Putamen (tissue), 1 donor: ENCODE measurements at places on chromosomes 3 and 15.

DNA sequence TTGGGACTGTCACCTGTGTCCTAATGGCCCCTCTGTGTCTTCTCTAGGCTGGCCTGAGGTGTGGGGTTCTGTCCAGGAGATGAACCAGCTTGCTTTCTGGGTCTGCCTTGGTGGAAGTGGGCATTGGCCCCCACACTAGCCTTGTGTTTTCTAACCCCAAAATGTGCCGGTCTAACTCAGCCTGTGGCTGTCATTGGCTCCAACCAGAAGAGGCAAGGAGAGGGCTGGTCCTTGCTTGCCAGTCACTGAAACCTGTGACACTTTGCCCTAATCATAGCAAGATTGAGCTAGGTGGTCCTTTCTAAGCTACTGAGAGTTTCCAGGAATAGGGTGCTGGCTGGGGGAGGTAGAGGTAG is 2.2 kb downstream of the C15orf39 start:
- DNase-seq = no peak

GRCh38 chr15:84666373-84666772 is 8.4 kb upstream of the NMB start:
- no peak for DNase-seq

DNA sequence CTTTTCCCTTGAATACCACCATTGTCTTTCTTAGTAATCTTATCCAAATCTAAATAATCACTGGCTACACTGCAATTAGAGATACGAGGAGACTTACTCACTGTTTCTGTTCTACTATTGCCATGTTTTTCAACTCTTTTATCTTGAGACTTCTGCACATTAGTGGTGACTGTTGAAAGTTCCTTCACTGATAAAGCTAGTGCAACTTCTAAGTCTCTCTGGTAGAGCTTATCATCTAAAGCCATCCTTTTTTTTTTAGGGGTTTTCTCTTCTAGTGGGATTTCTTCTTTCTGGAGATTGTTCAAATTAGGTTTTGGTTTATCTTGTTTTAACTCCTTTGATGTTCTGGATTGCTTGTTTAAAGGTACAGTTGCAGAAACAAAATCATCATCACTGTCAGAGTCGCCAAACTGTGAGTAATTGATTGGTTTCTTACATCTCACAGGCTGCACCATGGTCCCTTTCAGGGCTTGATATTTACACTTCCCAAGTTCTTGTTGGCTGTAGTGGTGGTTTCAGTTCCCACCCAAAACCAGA is 37.7 kb downstream of the NCK1 start:
- no peak for DNase-seq

GRCh38 chr15:59892985-59893384 is 111.1 kb upstream of the FOXB1 start:
- no peak for DNase-seq

- peak; percentile 68 for DNase-seq
These were observed 678 bp downstream of the DOCK3 start for GRCh38 chr3:50675179-50676030.

DNA sequence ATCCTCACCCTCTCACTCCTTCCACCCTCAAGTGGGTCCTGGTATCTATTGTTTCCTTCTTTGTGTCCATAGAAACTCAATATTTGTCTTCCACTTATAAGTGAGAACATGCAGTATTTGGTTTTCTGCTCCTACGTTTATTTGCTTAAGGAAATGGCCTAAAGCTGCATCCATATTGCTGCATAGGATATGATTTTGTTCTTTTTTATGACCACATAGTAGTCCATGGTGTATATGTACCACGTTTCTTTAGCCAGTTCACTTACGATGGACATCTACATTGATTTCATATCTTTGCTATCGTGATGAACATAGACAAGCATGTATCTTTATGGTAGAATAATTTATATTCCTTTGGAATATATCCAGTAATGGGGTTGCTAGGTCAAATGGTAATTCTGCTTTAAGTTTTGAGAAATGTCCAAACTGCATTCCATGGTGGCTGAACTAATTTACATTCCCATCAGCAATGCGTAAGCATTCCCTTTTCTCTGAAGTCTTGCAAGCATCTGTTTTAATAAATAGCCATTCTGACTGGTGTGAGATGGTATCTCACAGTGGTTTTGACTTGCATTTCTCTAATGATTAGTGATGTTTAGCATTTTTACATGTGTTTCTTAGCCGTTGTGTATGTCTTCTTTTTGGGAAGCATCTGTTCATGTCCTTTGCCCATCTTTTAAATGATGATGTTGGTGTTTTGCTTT is 650.2 kb downstream of the ZNF385D start:
- DNase-seq = no peak

GRCh38 chr15:42172475-42172874 is 16.0 kb upstream of the PLA2G4F start:
- DNase-seq = no peak

- DNase-seq = no peak
These were observed 13.1 kb upstream of the SETD5 start for GRCh38 chr3:9384141-9384828.

DNA sequence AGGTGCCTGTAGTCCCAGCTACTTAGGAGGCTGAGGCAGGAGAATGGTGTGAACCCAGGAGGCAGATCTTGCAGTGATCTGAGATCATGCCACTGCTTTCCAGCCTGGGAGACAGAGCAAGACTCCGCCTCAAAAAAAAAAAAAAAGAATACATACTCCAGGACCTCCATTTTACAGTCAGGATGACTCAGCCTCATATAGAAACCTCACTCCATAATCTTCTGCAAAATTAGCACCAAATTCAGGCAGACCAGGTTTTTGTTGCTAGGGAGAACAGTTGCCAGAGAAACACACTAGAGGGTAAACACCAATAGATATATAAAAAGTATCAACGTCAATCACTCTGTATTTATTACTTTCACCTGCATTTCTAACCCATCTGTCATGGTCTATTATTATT is 28.3 kb upstream of the AP3B2 start:
- no peak for DNase-seq

- DNase-seq = no peak
These were observed 64.1 kb downstream of the BTD start for GRCh38 chr3:15665510-15666150.

- no peak for DNase-seq
These were observed 9.1 kb downstream of the VPS13C start for GRCh38 chr15:62051166-62051565.

- DNase-seq = no peak
These were observed 583 bp downstream of the IL17RE start for GRCh38 chr3:9903238-9903624.

- DNase-seq = no peak
These were observed 63.3 kb downstream of the SENP2 start for GRCh38 chr3:185649414-185649813.

- DNase-seq = no peak
These were observed 8.8 kb downstream of the STAB1 start for GRCh38 chr3:52503788-52504424.

DNA sequence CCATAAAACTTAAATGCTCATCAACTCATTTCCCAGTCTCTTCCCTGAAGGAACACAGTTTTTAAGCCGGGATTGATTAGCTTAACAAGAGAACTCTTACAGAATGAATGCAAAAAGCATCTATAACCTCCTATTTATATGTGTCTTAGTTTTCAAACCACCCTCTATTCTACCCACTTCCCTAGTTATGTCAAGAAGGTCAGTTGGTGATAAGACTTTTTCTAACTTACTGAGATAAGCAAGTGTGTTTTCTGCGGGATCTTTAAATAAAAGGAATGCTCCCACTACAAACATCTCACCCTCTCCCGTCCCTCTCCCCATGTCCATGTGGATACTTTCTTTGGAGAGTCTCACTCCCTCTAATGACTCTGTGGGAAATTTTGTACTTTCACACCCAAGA is 218.5 kb downstream of the SV2B start:
- no peak for DNase-seq

GRCh38 chr3:117171124-117171523 is 461.5 kb downstream of the TUSC7 start:
- DNase-seq = peak; percentile 56

DNA sequence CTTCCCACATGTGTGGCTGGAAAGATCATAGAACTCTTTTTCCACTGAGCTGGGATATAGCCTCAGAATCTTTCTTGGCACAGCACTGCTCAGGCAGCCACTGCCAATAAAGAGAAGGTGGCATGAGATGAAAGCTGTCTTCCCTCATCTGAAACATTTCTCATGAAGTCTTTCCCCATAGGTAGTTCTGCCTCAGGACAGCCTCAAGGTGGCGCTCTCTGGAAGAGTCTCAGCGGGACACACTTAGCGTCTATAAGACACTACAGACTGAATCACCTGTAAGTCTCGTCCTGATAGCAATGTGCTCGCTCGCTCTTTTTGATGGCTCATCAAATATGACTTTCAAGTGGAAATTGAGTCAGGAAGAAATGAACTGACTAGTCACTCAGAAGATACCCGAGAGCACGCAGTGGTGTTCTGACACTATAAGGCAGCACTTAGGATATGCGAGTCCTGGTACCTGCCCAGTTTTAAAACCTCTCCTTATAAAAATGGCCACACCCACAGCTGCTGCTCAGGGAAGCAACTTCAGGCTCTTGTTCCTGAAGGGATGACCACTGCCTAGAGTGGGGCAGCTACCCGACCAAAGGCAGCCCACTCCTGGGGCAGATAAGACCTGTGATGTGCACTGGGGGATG is 269.5 kb downstream of the SUCLG2 start:
- peak; percentile 7 for DNase-seq
